ENCODE measurements at places on chromosomes 3 and 15.

- no peak for DNase-seq
These were observed 129.7 kb downstream of the TJP1 start for GRCh38 chr15:29692527-29692926.

GRCh38 chr15:52858782-52859176 is 68.6 kb upstream of the ONECUT1 start:
- DNase-seq = no peak

DNA sequence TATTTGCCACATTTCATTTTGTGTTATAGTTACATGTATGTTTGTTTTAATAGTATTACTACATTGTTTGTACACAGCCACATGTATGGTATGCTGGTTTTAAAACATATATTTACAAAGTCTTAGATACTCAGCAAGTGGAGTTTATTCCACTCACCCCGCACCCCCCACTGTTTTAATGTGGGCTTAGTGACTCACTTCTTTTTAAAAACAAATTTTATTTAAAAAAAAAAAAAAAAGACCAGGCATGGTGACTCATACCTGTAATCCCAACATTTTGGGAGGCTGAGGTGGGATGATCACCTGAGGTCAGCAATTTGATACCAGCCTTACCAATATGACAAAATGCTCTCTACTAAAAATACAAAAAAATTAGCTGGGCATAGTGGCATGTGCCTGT is 26.9 kb upstream of the TJP1 start:
- no peak for DNase-seq

GRCh38 chr3:9340472-9340902 is 22.4 kb upstream of the THUMPD3 start:
- peak; percentile 91 for DNase-seq

GRCh38 chr3:45872569-45872968 is 13.8 kb upstream of the CCR9 start:
- DNase-seq = no peak

DNA sequence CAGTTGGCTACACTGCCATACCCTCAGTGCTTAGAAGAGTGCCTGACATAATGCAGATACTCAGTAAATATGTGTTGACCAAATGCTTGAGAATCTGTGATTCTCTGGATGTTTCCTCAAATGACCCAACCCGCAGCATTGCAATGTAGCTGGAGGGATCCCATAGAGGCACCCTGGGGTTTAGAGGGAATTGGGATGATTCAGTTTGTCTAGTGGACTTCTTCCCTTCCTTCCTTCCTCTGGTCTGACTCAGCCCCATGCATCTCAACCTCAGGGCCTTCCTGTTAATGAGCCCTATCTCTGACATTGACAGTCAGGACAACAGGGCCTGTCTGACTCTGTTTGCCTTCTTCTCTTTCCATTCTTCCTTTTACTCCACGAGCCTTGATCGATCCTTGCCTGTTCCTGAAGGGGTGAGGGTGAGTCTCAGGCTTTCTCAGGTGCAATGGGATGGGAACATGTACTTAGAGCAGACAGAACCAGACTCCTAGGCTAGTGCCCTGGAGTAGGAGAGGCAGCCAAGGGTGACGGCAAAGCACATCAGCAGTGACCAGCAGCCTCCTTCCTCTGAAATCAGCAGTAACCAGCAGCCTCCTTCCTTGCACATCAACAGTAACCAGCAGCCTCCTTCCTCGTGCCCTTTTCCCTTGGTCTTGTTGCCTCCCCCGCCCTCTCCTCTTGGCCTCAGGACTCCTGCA is 78.2 kb downstream of the DGKG start:
- DNase-seq = peak; percentile 85

GRCh38 chr3:170584585-170585007 is 1.3 kb downstream of the SLC7A14 start:
- DNase-seq = peak; percentile 23

- no peak for DNase-seq
These were observed 909 bp upstream of the GPD1L start for GRCh38 chr3:32105291-32106131.

GRCh38 chr3:174397848-174398247 is 461.3 kb upstream of the NAALADL2 start:
- DNase-seq = peak; percentile 6

- no peak for DNase-seq
These were observed 10.4 kb upstream of the ZFYVE19 start for GRCh38 chr15:40796512-40796911.

GRCh38 chr3:10516544-10517452 is 11.4 kb upstream of the ATP2B2 start:
- no peak for DNase-seq

DNA sequence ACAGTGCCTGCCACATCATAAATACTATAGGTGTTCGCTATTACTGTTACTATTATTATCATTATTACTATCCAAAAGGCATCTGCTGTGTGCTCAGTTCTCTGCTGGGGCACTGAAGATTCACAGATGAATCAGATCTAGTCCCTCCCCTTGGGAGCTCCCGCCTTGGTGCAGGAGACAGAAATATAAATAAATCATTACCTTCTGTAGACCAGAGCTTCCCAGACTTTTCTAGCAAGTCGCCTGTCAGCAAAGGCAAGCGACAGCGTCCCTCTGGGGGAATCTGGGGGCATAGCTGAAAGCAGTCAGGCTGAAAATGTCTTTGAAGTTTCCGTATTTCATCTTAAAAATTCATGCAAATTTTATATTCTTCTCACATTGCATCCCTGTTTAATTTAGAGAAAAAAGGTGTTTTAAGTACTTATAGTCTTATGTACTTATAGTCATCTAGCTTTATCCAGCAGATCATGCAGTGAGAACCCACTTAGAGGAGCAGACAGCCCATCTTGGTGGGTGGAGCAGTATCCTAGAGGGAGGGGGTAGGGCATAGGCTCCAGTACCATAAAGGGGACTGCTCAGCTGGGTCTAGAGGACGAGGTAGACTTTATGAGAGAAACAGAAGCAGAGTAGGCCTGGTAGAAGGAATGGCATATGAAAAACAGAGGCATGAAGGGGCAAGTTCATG is 10.4 kb upstream of the BRPF1 start:
- peak; percentile 27 for DNase-seq

DNA sequence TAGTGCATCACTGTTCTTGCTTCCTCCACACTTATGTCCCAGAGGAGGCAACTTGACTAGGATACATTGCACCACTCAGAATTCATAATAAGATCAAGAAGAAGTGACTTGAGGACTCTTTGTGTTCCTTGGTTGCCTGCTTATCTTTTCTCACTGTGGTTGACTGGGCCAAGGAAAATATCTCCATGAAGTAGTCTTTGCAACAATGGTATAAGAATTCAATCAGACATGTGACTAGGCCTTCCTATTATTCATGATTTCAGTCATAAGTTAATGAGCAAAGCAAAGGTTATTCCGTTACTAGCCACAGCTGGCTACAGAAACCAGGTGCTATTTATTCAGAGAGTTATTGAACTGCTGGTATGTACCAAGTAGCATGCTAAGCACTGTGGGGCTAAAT is 359.3 kb downstream of the RORA start:
- no peak for DNase-seq

DNA sequence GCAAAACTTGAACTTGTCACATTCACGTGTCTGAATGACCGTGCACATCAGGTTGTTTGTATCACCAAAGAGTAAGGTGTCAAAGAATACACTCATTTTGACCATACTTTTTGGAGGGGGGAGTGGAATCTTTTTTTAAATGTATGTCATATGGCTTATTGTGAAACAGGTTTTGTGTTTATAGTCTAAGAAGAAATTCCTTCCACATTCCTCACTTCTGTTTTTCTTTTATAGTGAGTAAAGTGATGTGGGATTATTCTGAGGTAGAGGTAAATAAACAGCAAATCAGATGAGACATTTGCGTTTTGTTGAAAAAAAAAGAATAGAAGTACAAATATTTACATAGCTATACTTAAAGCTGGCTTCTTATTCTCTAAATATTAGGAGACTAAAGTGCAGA is 33.0 kb downstream of the SRP14 start:
- DNase-seq = peak; percentile 75

DNA sequence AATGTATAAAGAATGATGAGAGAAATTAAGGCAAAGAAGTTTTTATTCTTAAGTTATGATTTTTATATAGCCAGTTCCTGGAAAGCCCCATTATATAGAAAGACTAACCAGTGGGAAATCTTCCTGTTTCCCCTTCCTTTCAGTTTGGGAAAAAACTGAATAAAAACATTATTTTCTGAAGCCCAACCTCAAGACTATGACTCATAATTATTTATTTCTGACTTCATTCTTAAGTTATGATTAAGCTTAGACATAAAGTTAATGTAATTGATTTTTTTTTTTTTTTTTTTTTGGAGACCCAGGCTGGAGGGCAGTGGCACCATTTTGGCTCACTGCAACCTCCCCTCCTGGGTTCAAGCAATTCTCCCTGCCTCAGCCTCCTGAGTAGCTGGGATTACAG is 55.8 kb downstream of the TRPC1 start:
- peak; percentile 60 for DNase-seq

GRCh38 chr3:4763604-4764247 is 215.5 kb upstream of the BHLHE40 start:
- DNase-seq = no peak
